Motor neuron (in vitro differentiated cells): ENCODE measurements at places on chromosomes 6 and 20.

DNA sequence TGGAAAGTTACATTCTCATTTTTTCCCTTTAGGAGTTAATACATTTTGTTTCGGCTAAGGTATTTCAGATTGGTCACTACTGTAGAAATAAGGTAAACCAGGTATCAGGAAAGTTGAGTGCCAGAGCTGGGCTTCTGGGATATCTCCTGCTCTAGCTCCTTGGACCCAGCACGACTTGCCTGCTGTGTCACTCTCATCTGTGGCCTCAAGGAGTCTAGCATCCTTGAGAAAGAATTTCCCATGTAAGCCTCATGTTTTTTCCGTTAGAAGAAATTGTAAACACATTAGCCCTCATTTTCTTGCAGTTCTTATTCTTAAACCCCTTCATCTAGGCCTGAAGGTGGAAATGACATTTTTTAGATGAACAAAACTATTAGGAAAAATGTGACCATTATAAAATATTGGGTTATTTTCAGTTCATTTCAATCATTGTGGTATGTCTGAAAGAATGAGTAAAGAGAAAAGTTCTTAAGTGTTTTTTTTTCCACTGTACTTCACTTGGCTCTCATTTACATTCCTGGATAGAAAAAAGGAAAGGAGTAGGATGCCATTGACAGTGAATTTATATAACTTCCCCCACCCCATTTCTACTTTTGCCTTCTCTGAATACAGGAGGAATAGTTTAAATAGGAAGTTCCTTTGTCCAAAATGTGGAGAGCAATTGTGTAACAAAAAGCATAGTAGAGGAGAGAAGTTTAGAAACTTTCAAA lies 46.7 kb downstream of the CD2AP start:
- ATAC-seq: no peak

- no peak for ATAC-seq
These were observed 44.7 kb upstream of the SIRPG start for GRCh38 chr20:1702328-1702727.

- ATAC-seq: no peak
These were observed 18.9 kb downstream of the WRNIP1 start for GRCh38 chr6:2784061-2784460.

GRCh38 chr6:75503291-75503690 lies 9.7 kb upstream of the FILIP1 start:
- ATAC-seq: no peak

GRCh38 chr6:14583826-14584225 lies 466.3 kb downstream of the CD83 start:
- no peak for ATAC-seq

DNA sequence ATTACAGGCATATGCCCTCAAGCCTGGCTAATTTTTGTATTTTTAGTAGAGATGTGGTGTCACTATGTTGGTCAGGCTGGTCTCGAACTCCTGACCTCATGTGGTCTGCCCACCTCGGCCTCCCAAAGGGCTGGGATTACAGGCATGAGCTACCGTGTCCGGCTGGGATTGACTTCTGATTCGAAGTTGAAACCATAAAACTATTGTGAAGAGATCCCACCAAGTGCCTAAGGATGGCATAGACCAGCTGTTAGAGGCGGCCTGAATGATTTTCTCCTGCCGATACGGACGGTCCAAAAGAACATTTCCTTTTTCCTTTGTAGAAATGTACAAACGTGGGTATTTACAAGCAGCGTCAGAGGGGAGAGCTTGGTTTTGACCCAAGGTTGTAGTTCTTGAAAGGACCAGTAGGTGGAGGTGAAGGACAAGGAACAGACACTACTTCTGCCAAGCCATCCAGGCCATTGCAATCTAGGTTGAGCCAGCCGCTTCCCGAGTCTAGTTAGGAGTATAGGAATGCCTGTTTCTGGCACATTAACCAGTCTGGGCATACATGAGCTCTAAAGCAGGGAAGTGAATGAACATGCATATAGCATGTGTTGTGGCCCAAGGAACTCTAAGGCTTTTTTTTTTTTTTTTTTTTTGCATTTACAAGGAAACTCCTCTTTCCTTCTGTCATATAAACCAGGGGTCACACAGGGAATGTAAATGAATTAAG lies 29.0 kb downstream of the MOCS3 start:
- peak; percentile 93 for ATAC-seq

DNA sequence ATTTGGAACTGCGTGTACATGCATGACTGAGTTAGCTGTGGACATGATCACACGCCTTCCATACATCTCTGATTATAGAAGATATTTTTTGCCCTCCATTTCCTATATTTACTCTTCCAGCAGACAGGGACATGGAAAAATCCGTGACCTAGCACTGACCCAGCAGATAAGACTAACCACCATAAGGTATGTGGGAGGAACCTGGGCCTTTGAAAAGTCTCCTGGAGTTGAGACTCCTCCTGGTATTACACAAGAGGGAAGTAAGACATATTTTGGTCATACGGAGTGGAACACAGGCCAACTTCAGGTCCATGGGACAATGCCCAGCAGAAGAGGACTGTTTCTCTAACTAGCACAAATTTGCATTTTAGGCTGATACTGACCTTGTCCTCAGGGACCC lies 13.7 kb upstream of the SIRPB1 start:
- ATAC-seq: no peak
